SW480 (cell line): ENCODE measurements at places on chromosomes 5 and 9.

- no peak for DNase-seq
Measured at GRCh38 chr9:126671381-126671831, 57.7 kb downstream of the LMX1B start.

DNA sequence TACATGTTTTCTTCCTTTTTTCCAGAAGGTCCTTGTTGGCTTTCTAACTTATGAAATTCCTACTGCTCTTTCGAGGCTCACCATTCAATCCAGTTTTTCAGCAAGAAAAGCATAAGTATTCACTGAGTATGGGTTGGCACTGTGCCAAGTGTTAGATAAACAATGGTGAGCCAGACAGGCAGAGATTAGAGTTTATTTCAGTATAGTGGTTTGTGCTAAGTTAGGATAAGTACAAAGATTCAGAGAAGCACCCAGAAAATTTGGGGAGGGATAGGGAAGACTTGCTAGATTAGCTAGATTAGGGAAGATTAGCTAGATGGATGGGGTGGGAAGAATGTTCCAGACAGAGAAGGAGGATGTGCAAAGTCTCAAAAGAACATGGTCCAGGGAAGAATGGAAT is 122.9 kb downstream of the OXCT1 start:
- DNase-seq, result no peak

DNA sequence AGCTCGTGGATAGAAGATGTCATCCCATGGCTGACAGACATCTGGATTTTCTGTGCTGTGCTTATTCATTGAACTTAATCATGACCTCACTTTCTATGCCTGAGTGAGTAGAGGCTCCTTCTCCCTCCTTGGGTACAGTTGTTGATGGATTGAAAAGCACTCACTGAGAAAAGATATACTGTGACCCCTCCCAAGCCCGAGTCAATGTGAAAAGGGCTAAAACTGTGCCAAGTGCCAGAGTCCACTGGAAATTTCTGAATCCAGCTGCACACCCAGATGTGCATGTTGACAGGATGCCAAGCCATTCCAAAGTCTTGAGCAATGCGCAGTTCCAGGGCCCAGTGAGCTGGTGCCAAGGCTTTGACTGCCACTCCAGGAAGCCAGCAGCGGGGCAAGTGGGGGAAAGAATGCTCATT is 473.0 kb downstream of the NTRK2 start:
- no peak for DNase-seq

DNA sequence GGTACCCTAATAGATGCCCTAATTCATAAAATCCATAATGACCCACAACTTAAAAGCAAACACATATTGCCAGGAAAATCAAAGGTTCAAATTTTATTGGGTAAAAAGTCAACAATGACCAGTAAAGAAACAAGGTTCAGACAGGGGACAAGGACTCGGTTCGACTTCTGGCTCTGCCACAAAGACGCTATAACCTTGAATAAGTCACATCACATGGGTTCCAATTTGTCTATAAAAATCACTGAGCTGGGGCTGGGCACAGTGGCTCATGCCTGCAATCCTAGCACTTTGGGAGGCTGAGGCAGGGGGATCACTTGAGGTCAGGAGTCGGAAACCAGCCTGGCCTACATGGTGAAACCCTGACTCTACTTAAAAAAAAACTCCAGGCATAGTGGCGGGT is 80.5 kb downstream of the SERINC5 start:
- no peak for DNase-seq

DNA sequence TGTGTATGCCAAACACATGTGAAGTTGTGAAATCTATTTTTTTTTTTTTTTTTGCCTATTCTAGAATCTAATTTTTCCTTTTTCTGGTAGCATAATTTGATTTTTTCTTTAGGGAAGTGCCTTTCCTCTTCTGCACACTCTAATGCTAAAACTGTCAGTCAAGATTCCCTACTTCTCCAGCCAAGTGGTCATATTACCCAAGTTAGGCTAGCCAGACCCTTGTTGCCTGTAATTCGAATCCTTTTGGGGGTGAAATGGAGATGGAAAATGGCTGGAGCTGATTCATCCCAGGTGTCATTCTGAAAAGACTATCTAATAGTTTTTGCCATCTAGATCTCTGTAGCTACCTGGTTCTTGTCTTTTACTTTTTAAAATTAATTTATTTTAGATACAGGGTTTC is 24.8 kb upstream of the UBAP1 start:
- no peak for DNase-seq

DNA sequence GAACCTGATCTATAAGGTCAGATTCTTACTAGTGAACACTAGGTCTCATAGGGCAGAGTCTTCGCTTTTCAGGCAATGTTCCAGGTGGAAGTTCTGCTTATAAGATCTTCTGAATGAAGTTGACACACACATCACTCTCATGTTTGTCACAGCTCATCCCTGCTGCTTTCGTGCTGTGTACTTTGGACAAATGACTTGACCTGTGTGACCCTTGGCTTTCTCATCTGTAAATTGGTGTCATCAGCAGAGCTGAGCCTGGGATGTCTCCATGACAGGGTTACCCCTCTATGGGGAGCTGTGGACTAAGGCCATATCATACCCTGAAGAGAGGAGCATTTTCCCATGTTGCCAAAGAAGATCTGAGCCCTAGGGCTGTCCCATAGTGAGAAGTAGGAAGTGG is 2.8 kb downstream of the DELE1 start:
- no peak for DNase-seq

DNA sequence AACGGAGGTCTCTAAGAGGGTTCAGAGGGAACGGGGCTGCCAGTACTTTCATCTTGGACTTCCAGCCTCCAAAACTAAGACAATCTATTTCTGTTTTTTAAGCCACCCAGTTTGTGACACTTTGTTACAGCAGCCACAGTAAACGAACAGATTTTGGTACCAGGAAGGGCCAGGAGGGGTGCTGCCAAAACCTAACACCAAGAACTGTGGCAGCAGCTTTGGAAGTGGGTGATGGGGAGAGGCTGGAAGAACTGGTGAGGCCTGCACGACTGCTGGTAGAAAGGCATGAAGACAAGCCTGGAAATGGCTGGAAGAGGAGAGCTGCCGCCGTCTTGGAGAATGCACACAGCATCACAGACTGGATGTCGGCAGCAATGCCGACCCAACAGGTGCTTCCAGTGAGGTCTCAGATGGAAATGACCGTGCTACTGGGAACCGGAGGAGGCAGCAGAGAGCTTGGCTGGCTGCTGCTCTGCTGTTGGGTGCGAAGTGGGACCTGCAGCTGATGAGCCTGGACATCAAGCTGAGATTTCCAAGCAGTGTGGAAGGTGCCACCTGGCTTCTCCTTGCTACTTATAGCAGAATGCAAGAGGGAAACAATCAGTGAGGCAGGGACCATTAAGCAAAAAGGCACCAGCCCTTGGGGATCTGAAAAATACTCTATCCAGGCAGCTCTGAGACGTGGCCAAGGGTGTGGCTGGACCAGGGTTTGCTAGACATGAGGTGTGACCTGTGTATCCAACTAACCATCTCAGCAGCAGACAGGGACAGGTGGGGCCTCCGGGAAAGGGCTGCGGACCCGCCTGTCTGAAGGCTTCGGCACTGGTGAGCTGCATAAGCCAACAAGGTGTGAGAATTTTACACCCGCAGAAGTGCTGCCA is 4.7 kb upstream of the TMEM210 start:
- peak; percentile 68 for DNase-seq

DNA sequence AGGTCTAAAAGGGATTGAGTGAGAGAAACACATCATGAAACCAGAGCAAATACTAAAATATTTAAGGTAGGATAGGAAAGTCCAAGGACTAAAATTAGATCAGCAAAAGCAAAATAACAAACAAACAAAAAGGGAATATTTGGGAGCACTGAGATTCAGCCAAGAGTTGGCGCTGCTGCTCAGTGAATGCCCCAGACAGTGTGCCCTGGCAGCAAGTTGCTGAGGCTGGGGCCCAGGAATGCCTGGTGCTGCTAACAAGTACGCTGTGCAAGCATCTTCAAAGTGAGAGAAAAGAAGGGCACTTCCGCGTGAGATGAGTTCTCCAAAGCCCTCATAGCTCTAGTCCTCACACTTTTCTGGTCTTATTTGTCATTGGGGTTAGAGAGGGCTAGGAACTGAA is 603.3 kb downstream of the EFNA5 start:
- no peak for DNase-seq

GRCh38 chr5:15510831-15511230 is 10.9 kb downstream of the FBXL7 start:
- no peak for DNase-seq

- DNase-seq, result no peak
Measured at GRCh38 chr9:135788576-135789300, 86.8 kb downstream of the KCNT1 start.

DNA sequence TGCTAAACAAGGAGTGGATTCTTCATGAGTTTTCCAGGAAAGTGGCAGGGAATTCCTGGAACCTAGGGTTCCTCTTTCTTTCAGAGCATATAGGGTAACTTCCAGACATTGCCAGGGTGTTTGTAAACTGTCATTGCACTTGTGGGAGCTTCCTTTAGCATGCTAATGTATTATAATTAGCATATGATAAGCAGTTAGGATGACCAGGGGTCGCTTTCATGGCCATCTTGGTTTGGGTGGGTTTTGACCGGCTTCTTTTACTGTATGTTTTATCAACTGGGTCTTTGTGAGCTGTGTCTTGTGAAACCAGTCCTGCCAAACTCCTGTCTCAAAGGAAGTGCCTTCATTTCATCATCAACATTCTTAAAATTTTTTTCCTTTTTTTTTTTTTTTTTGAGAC is 11.9 kb upstream of the MELK start:
- DNase-seq, result no peak

DNA sequence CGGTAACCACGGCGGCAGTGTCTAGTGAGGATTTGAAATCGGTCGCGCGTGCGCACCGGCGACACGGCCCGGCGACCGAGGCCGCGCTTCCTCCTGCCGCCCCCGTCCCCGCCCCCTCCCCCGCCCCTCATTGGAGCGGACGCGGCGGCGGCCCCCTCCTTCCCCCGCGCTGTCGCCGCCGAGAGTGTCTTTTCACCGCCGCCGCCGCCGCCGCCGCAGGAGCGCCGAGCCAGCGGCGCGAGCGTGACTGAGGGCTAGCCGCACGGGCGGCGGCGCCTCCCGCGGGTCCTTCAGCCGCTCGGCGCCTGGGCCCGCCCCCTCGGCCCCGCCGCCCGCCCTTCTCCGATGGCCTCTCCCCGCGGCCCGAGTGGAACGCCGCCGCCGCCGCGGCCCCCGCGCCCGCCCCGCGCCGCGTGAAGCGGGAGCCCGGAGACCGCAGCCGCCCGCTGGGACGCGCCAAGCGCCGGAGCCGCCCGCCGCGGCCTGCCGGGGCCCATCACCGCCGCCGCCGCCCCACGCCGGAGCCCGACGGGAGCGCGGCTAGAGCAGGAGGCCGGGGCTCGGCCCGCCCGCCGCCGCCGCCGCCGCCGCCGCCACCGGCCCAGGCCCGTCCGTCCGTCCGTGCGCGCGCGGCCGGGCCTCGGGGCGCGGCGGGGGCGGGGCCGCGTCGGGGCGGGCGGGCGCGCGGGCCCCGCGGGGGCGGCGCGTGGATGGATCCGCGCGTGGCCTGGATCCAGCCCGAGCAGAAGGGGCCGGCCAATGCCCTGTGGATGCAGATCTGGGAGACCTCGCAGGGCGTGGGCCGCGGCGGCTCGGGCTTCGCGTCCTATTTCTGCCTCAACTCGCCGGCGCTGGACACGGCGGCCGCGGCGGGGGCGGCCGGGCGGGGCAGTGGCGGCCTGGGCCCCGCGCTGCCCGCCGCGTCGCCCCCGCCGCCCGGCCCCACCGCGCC is at the start of gene TENT4A:
Gene TENT4A (plus strand): TSS at position 159 of the 952 bp plus-strand sequence. CDS start 552 bp downstream, at position 711.
- DNase-seq, result peak; percentile 31
